ENCODE measurements at places on chromosomes 6 and 20. TPM values are rescaled to one million over a fixed set of nuclear protein-coding genes. Genes with fewer than 3 reads are reported as not detected.

GRCh38 chr20:15900443-15900842, 672.8 kb downstream of the KIF16B start:
- DNase-seq, result no peak

DNA sequence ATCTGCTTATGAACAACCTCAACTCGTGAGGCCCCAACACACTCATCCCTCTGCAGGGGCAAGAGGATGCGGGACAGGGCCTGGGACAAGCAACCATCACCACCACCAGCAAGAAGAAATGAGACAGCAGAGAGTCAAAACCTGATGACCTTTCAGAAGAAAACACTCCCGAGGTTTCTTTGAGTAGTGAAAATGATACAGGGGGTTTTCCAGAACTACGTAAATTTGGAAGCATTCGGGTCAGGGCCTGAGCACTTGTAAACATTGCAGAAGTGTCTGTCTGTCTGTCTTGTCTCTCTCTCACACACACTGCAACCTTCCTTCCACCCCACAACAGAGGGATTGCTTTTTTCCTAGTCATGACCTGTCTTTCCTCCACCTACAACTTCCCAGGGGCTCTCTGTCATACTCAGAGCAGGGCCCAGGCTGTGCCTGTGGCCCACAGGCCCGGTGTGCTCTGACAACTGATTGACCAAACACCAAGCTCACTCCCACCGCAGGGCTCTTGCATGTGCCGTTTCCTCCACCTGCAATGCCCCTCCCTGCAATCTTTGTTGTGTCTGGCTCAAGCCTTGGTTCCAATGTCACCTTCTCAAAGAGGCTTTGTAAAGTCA, 90.9 kb downstream of the BMP7 start:
- no peak for DNase-seq

- DNase-seq, result no peak
These were observed 54.0 kb downstream of the EFCAB8 start for GRCh38 chr20:32912688-32913087.

DNA sequence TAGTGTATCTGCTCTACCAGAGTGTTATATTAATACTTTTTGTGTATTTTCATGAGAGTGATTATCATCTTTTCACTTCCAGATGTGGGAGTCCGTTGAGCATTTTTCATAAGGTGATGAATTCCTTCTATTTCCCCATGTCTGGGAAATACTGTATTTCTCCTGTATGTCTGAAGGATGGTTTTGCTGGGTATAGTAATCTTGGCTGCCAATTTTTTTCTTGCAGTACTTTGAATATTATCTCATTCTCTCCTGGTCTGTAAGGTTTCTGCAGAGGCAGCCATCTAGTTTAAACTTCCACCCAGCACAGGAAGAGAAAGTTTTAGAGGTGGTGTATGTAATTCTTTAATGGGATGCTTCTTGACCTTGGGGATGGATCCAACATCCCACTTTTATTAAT, 15.4 kb upstream of the DYNLRB1 start:
- no peak for DNase-seq

- DNase-seq, result no peak
These were observed 85.4 kb downstream of the SOX4 start for GRCh38 chr6:21678990-21679389.

- DNase-seq, result no peak
These were observed 407.6 kb upstream of the SOX4 start for GRCh38 chr6:21185861-21186478.

Gene XKR7
- total RNA-seq, result 0.11 TPM

Gene ADGB
- not detected for total RNA-seq

Gene AGPAT1
- 85.2 TPM for total RNA-seq

Measured in SK-MEL-5 (cell line).